ENCODE measurements at places on chromosomes 16 and 17. TPM values are rescaled to one million over a fixed set of nuclear protein-coding genes. Genes with fewer than 3 reads are reported as not detected.
A peak's percentile ranks its signal among the peaks of the same experiment; 100 is the strongest.

DNA sequence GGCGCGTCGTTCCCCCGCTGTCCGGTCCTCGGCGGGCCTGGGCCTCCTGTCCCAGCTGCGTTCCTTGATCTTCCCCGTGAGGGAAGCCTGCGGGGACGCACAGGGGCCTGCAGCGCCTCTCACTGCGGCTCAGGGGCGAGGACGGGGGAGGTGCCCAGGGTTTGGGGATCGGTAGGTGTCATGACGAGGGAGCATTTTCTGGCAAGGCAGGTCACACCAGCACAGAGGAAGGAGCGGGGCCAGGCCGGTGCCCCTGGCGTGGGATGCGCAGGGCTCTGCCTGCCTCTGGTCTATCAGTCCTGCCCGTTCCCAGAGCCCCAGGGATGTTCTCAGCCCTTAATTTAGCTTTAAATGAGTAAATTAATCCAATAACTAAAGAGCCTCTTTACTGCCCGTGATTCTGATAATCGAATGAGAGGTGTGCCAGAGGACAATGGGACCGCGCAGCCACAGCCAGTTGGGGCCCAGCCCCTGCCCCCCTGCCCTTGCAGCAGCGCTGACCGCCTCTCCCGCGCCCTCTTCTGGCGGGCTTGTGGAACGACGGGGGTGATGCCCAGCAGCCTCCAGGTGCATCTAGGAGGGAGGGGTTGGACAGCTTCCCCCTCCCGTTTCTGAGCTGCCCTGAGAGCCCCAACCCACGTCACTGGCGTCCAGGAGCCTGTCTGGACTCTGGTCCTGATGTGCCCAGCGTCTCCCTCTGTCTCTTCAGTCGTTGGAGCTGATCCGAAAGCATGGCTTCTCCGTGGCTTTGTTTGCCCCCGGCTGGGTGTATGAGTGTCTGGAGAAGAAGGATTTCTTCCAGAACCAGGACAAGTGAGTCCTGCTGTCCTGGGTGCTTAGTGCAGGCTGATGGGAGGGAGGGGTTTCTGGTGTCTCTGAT, 7.9 kb downstream of the ENGASE start:
- peak; percentile 12 for DNase-seq

The TBC1D3D gene
- not detected for total RNA-seq

DNA sequence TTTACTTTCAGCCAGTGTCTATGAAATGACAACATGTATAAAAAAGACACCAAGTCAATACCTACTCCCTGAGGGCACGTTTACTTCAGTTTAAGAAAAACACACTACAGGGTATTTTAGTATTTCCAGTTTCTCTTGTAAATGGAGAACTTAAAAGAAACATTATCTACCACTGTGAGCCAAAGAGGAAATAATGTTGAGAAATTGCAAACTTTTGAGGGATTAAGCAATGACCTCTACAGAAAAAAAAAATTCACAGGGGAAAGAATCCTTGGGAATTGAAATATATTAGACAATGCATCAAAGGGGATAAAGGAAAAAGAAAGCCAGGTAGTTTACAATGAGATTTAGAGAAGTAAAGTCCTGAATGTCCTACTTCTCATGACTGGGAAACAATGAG, 126.0 kb downstream of the KCNJ2 start:
- no peak for DNase-seq

The TLCD1 gene
- total RNA-seq: not detected

The TEKT1 gene
- not detected for total RNA-seq

GRCh38 chr16:56852401-56852730, 12.6 kb upstream of the SLC12A3 start:
- DNase-seq: no peak

The CES1 gene
- total RNA-seq: not detected

- DNase-seq: no peak
Measured at GRCh38 chr17:61485067-61485775, 33.0 kb downstream of the TBX4 start.

The NPIPA7 gene
- not detected for total RNA-seq

The KCNH4 gene
- not detected for total RNA-seq

DNA sequence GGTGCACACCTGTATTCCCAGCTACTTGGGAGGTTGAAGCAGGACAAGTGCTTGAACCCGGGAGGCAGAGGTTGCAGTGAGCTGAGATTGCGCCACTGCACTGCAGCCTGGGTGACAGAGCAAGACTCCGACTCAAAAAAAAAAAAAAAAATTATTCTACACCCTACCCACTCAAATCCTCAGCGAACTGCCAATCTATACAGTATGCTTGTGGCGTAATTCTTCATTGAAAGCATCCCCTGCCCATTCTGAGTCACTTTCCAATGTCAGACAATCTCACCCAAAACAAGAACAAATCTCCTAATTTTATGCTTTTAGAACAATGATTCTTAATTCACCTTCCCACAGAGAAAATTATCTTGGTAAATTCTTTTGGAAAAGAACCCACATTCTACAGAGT, 12.0 kb downstream of the AMFR start:
- DNase-seq: no peak

GRCh38 chr16:52647588-52647987, 100.6 kb upstream of the TOX3 start:
- DNase-seq: no peak

The TBC1D3C gene
- total RNA-seq: not detected

The HIGD1B gene
- not detected for total RNA-seq

GRCh38 chr16:28823291-28823872, 583 bp downstream of the ATXN2L start:
- no peak for DNase-seq

The ZPBP2 gene
- total RNA-seq: not detected

- DNase-seq: peak; percentile 79
Measured at GRCh38 chr16:1812732-1813163, 13.9 kb downstream of the HAGH start.

DNA sequence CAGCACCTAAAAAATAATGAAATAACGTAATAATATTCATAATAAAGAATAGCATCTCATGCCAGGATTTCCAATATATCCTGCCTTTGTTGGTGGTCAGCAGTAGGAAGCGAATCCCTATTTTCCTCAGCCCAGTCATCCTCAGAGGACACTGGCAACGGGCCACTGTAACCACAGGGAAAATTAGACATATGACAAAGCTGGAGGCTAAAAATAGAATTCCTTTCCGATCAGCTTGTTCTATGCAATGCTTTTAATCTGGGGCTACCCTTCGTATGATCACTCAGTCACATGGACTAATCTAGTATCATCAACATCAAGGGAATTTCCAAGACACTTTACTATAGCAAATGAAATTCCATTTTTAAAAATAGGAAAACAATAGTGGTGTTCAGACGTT, 246.9 kb upstream of the KCNJ16 start:
- DNase-seq: peak; percentile 56

The ALOX12 gene
- not detected for total RNA-seq

DNA sequence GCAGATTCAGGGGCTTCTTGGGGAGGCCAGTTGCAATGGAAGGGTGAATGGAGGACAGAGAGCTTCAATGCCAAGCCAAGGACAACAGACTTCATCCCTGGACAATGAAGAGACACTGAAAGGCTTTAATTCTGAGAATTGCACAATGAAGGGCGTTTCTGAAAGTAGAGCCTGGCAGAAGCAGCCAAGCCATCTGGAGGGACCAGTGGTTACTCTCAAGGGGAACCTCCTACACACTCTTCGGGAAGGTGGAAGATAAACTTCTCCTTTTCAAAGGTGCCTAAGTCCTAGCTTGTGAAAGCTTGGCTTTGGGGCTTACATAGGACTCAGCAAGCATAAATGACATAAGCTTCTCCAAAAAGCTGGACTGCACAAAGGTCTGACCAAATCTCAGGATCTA, 6.2 kb upstream of the CES1 start:
- DNase-seq: no peak

The CD300E gene
- not detected for total RNA-seq

- DNase-seq: no peak
Measured at GRCh38 chr16:85568519-85568918, 44.6 kb upstream of the GSE1 start.

The MT4 gene
- total RNA-seq: not detected

The ALDOC gene
- total RNA-seq: 36.3 TPM

- no peak for DNase-seq
Measured at GRCh38 chr17:41992576-41992975, 24.7 kb downstream of the DNAJC7 start.

GRCh38 chr16:81654346-81654745, 124.7 kb upstream of the PLCG2 start:
- DNase-seq: peak; percentile 10

GRCh38 chr17:51152766-51153209, 571 bp upstream of the NME1 start:
- DNase-seq: no peak

GRCh38 chr16:85238233-85238647, 126.0 kb upstream of the CIBAR2 start:
- peak; percentile 93 for DNase-seq

The CDRT4 gene
- 2.9 TPM for total RNA-seq

DNA sequence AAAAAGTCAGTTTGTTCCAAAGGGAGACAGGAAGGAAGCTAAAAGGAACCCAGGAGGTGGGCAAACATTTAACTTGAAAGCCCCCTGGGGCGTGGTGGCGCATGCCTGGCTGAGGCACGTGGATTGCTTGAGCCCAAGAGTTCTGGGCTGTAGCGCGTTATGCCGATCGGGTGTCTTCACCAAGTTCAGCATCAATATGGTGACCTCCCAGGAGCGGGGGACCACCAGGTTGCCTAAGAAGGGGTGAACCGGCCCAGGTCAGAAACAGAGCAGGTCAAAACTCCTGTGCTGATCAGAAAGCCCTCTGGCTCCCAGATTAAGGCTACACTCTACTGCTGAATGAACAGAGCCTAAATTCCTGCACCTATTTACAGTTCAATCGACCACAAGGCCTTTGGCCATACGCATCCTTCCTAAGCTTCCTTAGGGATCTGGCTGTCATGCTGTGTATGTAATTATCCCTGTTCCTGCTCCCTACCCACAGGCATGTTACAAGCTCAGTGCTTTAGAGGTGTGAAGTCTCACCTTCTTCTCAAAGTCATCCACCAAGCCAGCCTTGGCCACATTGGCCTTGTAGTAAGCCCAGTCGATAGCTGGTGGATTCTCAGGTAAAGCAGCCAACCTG, 5.0 kb downstream of the ATP5PD start:
- DNase-seq: no peak

DNA sequence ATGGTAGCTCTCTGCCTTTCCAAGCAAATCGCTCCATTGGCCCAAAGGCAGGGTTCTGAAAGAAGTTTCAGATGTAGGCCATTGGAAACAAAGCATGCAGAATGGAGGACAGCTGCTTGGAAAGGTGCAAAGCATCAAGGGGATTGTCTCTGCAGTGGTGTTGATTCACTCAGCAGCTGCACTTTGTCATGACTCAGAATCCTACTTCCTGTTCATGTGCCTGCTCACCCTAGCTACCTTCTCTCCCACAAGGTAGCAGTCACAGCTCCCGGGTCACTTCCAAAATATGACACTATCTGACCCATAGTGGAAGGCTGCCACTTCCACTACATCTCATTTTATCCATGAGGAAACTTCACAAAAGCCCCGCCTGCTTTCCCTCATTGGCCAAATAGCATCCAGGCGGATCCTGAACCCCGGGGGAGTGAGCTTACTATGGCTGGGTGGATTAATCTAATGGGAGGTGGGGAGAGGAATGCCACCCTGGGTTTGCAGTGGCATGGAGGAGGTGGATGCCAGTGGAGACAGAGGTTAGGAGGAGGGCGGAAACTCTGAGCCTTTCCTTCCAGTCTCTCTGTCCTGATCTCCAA, 74.7 kb upstream of the NKD1 start:
- DNase-seq: no peak

The SHISA6 gene
- not detected for total RNA-seq

The SHISA9 gene
- not detected for total RNA-seq

The MSLN gene
- not detected for total RNA-seq

The SOX8 gene
- total RNA-seq: 0.33 TPM

The CHST4 gene
- not detected for total RNA-seq

DNA sequence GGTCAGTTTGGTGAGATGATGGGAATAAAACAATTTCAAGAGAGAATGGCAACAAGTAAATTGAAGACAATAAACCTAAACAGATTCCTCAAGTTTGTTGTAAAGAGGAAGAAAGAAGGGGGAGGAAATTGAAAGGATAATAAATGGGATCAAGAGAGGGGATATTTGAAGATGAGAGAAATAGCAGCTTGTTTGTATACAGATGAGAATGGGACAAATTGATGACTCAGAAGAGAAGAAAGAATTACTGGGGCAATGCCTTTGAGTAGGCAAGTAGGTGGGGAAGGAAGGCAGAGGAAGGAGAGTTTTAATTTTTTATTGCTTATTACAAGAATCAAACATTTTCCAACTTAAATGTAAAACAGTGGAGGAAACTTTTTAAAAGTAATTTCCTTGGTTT, 98.3 kb downstream of the CHD9 start:
- DNase-seq: no peak

The PRSS33 gene
- total RNA-seq: not detected

DNA sequence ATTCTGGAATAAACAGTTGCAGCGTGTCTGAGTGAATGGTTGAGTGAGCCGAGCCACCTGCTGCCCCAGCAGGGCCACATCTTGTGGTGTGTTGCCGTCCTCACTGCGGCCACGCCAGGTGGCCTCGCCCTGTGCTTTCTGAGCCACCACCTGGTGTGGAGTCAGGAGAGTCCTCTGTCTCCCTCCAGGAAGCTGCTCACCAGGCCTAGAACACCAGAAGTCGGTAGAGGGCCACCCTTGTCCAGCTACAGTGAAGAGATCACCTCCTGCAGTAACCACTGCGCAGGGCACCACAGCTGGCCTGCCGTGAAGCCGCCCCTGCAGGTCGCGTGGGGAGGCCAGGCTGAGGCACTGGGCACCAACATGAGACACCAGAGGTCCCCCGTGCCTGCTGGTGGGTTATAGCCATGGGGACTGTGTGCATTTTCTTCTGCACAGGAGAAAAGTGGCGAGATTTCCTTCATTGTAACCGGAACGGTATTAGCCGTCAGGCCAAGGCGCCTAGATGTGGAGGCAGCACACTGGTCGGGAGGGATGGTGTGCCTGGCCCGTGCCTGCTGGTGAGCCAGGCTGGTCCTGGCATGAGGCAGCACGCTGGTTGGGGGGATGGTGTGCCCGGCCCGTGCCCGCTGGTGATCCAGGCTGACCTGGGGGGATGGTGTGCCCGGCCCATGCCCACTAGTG, 28.9 kb upstream of the FOXK2 start:
- no peak for DNase-seq

DNA sequence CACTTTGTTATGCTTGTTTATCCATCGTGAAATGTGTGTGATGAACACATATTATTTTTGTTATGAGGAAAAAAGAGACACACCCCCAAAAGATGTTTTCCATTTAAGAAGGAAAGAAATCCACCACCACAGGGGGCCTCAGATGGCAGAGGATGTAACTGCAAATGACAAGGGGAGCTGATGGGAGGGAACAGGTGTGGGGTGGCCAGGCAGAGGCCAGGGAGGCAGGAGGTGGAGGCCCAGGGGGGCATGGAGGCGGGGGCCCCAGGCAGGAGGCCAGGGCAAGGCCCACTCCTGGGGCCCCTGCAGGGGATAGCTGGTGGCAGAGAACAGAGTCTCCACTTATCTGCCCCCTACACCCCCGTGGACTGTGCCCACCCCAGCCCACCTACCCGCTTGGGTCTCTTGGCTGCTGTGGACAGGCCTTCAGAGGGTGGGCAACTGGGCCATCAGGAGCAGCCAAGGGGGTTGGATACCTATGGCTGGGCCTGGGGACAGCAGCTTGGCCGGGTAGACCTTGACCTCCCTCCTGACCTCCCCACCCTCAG, 28.0 kb downstream of the PPL start:
- DNase-seq: no peak
